IMR-90 (cell line): ENCODE measurements at places on chromosomes 1 and 21. TPM values are rescaled to one million over a fixed set of nuclear protein-coding genes. Genes with fewer than 3 reads are reported as not detected.

The CACNA1S gene
- total RNA-seq, result not detected in 2 replicates

The SCAMP3 gene
- total RNA-seq, result 29.2 and 30.5 TPM in 2 replicates

The NPHS2 gene
- total RNA-seq, result not detected in 2 replicates

The LPAR3 gene
- 0.18 and 0.28 TPM in 2 replicates for total RNA-seq

The GPR37L1 gene
- not detected in 2 replicates for total RNA-seq

The IVL gene
- total RNA-seq, result not detected in 2 replicates

The FCRL1 gene
- total RNA-seq, result not detected in 2 replicates

The ATP1A4 gene
- total RNA-seq, result not detected in 2 replicates

The GJA4 gene
- not detected in 2 replicates for total RNA-seq

The CFAP126 gene
- total RNA-seq, result not detected in 2 replicates

The MROH9 gene
- total RNA-seq, result not detected in 2 replicates

DNA sequence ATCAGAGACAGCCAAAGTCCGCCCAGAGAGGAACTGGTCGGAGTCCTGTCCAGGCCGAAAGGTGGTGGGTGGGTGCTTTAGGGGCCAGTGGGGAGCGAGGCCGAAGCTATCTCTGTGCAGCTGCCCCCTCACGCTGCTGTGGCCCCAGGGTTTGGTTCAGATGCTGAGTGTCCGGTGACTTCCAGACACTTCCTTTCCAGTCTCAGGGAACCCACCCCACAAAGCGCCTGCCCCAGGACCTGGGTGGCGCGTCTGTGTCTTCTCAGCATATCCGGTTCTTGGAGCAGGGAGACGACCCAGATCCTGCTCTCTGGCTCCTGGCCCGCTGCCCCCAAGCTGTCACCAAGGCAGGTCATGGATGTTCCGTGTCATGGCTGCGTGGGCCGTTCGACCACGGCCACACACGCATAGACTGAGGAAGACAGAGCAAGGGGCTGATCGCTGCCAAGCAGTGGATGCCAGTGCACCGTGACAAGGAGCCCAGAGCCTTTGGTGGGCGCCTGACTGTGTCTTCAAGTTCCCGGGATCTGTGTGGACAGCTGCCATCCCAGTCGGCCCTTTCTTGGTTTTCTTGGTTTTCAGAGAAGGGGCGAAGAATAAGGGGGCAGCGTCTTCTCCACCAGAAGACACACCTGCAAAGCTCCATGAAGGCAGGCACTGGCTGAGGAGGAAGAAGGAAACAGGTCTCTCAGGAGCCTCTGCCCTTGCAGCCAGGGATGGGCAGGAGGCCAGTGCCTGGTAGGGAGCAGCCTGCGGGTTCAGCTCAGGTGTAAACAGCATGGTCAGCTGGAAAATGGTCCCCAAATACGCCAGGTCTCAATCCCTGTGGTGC, 22.9 kb upstream of the COL18A1 start:
- no peak for DNase-seq

- DNase-seq, result no peak
These were observed 428.4 kb downstream of the PTPRU start for GRCh38 chr1:29664711-29665110.

DNA sequence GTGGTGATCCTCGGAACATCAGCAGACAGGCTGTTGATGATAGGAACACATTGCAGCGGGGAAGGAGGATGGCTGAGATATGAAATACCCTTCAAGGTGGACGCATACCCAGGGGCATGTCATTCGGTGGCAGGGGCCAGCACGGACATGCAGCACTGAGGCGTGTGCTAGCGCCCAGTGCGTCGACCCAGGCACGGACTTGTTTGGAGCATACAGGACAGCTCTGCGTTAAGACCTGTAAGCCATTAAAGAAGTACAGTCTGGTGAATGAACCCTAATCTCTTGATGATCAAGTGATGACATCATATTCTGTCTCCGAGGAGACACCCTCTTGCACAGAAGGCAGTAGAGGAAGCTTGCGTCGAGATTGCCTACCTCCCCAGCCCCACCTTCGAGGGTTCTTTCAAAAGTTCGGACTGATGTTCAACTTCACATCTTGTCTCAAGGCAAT, 63.6 kb upstream of the KIF26B start:
- DNase-seq, result peak; percentile 37

DNA sequence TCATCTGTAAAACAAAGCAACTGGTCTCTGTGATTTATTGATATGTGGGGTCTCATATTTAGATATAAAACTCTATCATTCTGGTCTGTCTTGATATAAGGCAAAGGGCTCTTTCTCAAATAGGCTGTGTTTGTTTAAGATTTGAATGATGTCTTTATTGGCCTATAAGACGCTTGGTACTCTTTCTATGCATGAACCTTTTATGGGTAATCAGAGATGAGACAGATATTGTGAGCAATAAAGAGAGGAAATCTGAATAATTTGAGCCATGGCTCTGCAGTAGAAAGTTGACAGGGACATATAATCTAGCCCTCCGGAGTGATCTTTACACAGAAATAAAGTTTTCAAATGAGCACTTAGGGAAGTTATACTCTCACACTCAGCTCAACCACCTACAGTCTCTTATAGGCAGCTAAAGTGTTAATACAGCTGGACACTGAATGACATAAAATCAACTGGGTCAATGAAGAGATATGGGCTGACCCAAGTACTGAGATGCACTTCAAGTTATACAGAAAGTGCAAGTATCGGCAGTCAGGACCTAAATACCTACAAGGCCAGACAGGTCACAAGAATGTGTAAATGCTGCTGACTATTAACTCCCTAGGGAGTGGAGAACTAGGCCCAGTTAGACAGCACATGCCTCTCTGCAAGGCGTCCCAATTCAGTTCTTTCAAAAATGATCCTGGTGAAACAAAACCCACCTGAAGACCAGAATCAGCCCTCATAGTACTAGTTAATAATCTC, 111.0 kb downstream of the PTPN14 start:
- DNase-seq, result no peak

- DNase-seq, result peak; percentile 78
These were observed 95.3 kb downstream of the NAV1 start for GRCh38 chr1:201634261-201634660.

DNA sequence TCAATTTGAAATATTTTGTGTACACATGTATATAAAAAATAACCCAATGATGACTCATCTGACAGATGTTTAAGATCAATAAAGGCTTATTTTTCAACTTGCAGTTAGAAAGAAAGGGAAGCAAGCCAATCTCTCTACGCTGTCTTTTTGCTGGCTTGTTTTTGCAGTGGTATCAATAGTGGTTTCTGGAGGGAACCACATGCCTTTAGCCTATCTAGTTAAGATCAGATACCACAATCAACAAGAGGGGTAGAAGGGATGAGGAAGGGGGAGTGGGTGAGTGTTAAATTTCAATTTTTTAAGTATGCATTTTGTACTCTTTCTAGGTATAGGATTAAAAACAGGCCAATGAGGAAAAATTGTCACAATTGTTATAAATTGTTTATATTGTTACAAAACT, 276.2 kb downstream of the KCNH1 start:
- no peak for DNase-seq

DNA sequence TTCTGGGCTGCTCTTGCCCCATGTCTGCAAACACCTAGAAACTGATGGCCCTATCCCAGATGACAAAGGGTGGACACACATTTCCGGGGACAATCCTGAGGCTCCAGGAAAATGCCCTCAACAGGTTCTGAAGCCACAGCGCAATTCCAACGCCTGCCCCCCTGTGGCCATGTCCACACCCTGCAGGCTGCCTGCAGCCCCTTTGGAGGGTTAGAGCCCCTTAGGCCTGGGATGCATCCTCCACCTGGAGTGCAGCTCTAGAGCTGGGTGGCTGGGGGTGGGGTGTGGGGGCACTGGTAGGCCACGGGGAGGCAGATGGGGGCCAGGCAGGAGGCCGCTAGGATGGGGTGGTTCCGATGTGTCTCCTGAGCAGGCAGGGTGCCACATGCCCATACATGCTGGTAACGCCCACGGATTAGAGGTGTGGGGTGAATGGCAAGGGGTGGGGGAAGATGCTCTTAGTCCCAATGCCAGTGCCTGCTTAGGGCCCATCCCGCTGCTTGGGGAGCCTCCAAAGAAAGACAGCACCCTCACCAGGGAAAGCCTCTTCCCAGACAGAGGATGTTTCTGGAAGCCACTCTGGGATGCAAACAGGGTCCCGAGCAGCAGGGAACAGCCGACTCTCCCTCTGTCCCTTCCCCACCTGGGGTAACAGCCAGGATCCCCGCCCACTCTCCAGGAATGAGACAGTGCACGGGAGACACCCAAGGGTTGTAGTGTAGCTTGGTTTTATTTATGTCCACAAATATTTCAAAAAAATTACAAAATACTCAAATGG, 34.0 kb downstream of the SLC45A1 start:
- DNase-seq, result no peak

DNA sequence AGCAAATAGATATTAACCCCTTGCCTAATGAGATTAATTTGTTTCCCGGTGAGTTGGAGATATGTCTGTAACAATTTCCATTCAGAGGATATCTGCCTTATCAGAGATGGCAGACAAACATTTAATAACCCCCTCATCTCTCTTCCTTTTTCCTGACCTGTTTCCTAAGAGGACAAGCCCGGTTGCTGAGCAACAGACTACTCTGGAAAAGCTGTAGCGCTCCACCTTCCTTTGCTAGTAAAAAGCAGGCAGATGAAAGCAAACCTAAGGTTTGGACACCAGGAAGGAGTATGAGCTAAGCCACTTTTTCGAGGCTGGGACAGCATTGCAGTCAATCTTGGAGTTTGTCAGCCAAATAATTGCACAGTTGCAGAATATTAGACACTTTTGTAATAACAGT, 82.4 kb downstream of the RGS21 start:
- no peak for DNase-seq

- no peak for DNase-seq
These were observed 56.0 kb upstream of the PLXNA2 start for GRCh38 chr1:208300084-208300770.

DNA sequence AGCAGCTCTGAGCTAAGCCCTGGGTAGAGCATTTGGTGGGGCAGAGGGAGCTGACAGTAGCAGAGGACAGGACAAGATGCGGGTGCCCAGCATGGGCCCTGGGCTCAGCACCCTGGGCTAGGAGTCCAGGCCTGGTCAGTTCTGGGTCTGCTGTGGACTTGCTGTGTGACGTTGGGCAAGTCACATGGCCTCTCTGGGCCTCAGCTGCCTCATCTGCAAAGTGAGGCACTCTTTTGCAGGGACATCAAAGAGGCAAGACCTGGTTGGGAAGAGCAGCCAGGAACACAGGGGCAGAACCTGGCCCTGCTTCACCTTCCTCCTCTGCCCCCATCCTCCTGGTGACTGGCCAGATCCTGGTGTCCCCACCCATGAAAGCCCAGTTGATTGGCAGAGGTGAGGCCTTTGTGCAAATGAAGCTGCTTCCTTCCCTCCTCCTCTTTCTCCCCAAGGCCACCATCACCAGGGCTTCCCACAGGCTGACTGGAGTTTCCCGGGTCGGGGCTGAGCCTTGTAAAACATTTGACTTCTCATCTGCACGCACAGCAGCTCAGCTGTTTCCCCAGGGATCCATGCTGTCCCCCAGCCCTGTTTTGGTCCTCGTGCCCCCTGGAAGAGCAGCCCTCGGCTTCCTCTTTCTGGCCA, 350.5 kb downstream of the MATN1 start:
- no peak for DNase-seq

DNA sequence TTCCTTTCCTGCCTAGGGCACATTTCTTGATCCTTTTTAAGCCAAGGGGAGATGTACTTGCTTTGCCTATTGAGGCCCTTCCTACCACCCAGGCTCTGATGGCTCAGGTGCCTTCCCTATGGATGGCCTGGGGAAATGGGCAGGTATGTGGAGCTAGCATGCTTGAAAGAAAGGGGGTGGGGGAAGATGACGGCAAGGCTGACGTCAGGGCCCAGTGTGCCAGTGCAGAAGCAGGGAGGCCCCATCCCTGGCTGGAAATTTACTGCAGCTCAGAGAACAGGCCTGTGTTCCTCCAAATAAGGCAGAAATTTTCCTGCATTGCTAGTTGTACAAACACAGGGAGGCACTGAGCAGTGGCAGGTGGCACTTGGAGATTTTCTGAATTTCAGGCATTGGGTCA, 453.2 kb upstream of the VAMP3 start:
- DNase-seq, result no peak

- DNase-seq, result no peak
These were observed 35.6 kb downstream of the MCOLN2 start for GRCh38 chr1:84961316-84961715.

GRCh38 chr1:156140879-156141707, 12.3 kb upstream of the SEMA4A start:
- DNase-seq, result peak; percentile 48

DNA sequence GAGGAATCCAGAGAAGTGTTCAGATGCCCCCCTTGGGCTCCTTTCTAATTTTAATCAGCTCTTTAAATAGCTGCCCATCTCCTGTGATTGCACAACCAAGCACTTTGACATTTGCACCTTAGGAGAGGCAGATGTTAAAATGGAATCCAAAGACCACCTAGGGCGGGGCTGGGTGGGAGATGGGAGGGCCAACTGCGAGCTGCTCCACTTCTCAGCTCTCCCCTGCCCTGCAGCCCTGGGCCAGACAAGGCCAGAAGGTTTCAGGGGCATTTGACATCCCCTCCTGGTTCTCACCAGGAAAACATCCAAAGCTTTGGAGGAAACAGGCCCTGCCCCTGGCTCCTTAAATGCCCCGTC, 106.9 kb downstream of the DHRS3 start:
- DNase-seq, result no peak

DNA sequence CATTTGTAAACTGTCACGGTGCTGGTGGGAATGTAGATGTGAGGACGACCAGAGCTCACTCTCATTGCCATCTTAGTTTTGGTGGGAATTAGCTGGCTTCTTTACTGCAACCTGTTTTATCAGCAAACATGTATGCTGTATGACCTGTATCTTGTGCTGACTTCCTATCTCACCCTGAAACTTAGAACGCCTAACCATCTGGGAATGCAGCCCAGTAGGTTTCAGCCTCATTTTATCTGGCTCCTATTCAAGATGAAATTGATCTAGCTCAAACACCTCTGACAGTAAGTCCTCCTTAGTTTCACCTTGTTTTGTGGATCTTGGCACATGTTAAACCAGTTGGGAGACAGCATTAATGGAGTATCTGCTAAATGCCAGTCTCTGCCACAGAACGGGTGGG, 174.6 kb downstream of the HLX start:
- DNase-seq, result no peak

GRCh38 chr1:40985875-40986274, 6.4 kb downstream of the CTPS1 start:
- no peak for DNase-seq

DNA sequence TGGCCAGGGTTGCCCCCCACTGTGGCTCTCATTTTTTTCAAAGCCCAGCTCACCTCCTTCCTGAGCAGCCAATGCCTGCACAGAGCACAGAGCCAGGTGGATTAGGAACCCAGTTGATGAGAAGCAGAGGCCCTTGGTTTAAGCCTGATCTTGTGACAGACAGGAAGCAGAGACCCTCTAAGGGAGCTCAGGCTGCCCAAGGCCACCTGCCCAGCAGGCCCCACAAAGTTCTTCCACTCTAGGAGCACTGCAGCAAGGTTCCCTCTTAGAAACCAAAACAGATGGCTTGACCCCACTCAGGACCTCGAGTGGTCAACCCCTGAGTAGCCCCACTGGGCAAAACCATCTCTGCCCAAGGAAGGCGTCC, 25.5 kb upstream of the PRSS38 start:
- DNase-seq, result no peak
